Renal cortex interstitium (tissue), 15 donors: ENCODE measurements at places on chromosomes 7 and 10.

- DNase-seq, result no peak
Measured at GRCh38 chr7:138170959-138171703, 94.9 kb downstream of the AKR1D1 start.

DNA sequence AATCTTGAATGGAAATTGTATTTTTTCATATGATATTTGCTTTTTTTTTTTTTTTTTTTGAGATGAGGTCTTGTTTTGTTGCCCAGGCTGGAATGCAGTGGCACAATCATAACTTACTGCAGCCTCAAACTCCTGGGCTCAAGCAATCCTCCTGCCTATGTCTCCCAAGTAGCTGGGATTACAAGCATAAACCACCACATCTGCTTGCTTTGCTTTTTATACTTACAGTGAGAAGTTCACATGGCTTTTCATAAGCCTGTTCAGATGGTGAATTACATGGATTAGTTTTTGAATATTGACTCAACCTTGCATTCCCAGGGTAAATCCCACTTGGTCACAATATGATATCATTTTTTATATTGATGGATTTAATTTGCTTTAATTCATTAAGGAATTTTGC, 22.0 kb downstream of the LRRD1 start:
- DNase-seq, result no peak

DNA sequence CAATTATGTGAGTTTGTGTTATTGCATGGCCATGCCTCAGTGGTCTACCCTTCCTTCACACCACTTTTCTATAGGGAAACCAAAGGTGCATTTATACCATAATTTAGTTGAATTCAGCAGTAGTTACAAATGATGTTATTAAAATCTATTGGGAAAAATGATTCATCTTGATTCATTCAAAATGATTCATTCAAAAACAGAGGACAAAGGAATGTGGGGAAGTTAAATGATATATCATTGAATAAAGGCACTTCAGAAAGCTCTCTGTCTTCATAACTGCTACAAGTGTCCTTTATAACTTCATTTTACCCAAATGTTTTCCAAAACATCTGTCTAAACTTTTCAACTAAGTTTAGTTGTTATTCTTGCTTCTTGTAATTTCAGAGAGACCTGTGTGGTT, 722.9 kb downstream of the GRM8 start:
- DNase-seq, result no peak

- DNase-seq, result no peak
Measured at GRCh38 chr7:150988230-150989226, 2.3 kb upstream of the NOS3 start.

DNA sequence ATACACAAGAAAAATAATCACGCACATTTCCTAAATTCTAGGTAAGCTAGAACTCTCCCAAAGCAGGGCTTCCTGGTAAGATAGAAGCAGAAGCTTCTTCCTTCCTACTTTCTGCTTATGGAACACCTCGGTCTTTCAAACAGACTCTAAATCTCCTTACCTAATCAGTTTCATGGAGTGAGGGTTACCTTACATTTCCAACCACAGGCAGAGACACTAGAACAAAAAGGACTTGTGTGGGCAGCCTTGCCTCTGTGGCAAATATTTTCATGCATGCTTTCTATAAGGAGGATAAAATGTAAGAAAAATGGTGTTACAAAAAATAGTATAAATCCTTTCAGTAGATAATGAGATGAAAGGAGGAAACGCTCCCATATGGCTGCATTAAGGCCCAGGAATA, 386.3 kb upstream of the SMIM30 start:
- no peak for DNase-seq

GRCh38 chr7:107068156-107068555, 23.7 kb downstream of the PRKAR2B start:
- no peak for DNase-seq

DNA sequence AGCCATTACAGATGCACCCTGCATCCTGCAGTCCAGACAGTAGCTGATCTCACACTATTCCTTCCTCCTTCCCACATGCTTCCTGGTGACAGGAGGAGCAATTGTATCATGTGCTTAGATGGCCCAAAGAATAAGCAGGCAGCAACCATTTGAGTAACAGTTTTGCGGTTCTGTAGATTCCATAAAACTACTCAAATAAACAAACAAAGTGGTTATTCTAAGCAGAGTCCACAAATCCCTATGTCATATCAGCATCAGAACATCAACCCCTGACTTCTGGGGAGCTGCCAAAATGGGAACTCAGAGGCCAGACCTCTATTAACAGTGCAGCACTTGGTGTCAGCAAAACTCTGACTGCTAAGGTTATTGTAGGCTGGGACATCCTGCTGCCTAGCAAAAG, 226.0 kb downstream of the SORCS1 start:
- no peak for DNase-seq

DNA sequence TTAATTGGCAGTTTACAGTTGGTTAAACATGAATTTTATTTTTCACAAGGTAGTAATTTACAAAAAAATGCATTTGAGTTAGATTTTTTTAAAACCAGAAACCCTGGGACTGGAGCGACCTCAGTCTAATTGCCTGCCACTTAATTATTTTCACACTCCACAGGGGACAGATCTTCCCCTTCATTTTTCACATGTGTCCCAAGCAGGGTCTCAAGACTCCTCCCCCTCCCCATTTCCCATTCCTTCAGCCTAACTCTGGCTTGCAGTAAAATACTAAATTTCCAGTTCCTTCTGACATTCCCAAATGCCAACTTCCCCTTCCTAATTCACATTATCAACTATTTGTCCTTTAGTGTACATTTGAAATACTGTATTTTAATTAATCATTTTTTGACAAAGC, 948 bp downstream of the ZNF138 start:
- DNase-seq, result no peak

- no peak for DNase-seq
Measured at GRCh38 chr10:33623669-33624068, 289.2 kb upstream of the NRP1 start.

GRCh38 chr10:83678850-83679249, 460.5 kb upstream of the GHITM start:
- DNase-seq, result no peak

- DNase-seq, result no peak
Measured at GRCh38 chr10:54139819-54140428, 661.1 kb downstream of the PCDH15 start.

- peak; percentile 67 for DNase-seq
Measured at GRCh38 chr10:129694691-129695243, 227.7 kb downstream of the MGMT start.

- DNase-seq, result no peak
Measured at GRCh38 chr7:81618396-81619014, 151.3 kb downstream of the HGF start.

- DNase-seq, result no peak
Measured at GRCh38 chr7:22333680-22334141, 23.2 kb downstream of the RAPGEF5 start.

GRCh38 chr10:132423966-132424861, 27.2 kb downstream of the PWWP2B start:
- DNase-seq, result no peak

GRCh38 chr10:130857631-130858295, 453.8 kb downstream of the TCERG1L start:
- no peak for DNase-seq

DNA sequence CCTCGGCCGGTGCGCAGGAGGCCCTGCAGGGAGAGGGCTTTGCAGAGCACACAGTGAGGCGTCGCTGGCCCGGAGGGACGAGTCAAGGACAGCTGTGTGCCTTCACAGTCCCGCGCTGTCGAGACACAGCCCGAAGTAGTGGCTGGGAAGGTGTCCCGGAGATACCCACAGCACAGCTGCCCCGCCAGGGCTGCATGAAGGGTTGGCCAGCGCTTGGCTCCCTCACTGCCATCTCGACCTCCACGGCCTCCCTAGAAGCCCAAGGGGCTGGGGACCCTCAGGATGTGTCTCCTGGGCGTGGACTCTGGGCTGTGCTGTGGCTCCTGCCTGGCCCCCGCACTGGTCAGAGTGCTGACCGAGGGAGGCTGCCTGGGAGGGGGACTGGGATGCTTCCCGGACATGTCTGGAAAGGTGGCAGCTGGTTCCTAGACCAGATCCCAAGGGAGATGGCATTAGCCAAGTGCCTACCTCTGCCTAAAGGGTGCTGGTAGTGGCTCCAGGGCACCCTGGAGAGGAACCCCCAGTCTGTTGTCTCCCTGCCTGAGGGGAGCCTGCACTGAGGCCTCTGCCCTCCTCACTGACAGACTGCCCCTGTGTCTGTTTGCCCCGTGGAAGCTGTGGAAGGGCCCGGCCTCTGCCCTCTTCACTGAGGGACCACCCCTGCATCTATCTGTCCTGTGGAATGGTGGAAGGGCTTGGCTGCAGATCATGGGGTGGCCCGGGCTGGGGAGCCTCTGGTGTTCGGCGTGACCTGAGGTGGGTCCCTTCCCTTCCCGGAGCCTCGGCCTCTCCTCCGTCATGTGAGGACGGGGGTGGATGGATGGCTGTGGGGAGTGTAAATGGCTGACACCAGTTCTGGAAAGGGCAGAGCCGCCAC, 5.8 kb downstream of the ELFN1 start:
- DNase-seq, result no peak

DNA sequence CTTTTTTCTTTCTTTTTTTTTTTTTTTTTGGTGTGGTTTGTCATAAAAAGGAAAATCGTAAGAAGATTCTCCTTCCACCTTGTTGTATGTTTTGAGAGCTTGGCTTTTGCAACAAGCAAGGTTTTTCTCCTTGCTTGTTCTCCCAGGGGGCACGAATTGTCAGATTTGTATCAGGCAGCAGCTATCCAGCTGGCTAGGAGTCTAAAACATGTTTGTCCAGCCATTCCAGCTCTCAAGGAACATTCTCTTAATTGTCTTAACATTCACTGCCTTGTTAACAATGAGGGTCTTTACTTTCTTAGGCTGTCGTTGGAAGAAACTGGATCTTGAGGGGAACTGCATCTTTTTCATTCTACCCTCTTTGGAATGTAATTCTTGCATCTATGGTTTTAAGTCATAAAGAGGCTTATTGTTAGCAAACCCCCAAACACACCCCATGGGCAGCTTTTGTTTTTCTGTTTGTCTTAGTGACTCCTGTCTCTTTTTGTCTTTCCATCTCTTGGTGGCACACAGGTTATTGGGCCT, 14.6 kb downstream of the SHTN1 start:
- DNase-seq, result no peak

GRCh38 chr7:15686295-15686956, at the start of gene MEOX2:
MEOX2 (minus strand) TSS chr7:15686683; CDS start chr7:15686402, 281 bp downstream.
- peak; percentile 51 for DNase-seq

- no peak for DNase-seq
Measured at GRCh38 chr7:133746305-133746704, 380.8 kb upstream of the LRGUK start.

GRCh38 chr10:78556705-78557432, 511.9 kb upstream of the ZMIZ1 start:
- DNase-seq, result no peak

DNA sequence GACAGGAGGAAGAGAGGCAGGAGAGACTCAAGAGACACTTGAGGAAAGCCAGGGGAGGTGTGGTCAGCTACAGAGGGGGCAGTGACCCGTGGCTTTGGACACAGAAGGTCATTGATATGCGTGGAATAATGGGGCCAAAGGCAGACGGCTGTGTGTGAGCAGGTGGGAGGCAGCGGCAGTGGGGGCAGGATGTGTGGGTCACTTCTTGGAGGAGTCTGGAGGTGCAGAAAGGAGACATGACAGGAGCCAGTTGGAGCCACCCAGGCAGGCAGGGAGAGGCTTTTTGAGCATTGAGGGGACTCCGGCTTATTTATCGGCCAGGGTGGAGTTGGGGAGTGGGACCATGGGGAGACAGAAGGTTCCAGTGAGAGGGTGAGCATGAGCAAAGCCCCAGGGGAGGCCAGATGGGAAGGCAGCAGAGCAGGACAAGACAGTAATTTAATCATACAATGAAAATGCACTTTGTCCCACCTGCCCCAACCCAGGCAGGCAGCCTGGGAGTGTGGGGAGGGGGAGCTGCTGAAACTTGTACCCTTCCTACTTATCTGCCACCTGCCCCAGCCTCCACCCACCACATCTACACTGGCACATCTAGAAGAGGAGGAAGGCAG, 5.0 kb downstream of the LDB3 start:
- no peak for DNase-seq

GRCh38 chr10:127989481-127990012, 82.6 kb downstream of the PTPRE start:
- DNase-seq, result no peak

GRCh38 chr10:72511459-72511858, 114.4 kb downstream of the MICU1 start:
- DNase-seq, result no peak

DNA sequence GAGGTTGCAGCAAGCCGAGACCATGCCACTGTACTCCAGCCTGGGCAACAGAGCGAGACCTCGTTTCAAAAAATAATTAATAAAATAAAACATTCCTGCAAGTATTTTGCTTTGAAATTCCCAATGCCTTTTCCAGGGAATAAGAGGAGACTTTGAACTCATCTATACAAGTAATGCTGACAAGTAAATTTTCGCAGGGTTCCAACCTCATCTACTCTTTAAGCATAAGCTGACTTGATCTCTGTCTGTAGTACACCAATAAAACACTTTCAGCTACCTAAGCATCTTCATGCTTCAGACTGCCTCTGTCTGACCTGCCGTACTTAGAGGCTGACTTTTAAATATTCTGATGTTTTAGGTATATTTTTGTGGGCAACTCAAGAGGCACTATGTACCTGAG, 13.7 kb upstream of the BEND7 start:
- DNase-seq, result no peak

DNA sequence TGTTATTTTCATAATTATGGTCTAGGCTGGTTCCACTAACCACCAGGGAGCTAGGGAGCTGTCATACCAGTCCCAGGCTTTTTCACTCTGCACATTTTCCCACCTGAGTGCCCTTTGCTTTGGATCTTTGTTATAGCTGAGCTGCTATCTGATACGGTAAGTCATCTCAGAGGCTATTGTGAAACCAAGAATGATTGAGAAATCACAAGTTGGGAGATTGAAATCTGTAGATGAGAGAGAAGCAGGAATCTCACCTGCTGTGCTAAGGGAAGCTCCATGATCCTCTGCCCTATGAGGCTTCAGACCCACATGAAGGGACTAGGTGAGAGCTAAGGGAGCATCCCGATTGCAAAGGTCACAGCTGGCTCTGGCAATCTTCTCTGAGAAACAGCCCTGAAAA, 307.8 kb downstream of the REEP3 start:
- DNase-seq, result no peak

DNA sequence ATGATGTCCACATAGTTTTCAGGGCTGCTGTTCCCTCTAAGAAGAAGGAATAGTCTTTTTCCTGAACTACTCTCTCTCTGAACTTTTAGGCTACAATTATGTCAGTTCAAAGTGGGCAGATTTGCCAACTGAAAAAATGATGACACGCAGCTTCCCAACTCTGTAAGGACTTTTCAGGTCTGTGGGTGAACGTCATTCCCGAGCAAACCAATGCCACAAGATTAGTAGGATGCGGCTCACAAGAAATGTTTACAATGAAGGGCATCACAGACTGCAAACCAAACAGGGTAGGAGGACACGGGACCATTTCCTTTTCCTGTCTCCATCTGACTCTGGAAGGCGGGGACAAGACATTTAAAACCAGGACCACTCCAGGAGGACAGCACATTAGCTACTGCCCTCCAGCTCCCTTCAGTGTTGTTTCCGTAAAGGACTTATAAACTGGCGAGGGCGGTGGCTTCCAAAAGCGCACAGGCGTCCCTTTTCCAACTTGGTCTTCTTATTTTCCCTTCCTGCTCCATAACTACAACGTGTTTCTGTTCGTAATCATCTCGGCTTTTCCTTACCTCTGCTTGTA, 539 bp upstream of the MKLN1 start:
- DNase-seq, result peak; percentile 38

GRCh38 chr7:27142580-27143022, 880 bp downstream of the HOXA5 start:
- no peak for DNase-seq
